H54 (cell line): ENCODE measurements at places on chromosomes 5 and 9.

DNA sequence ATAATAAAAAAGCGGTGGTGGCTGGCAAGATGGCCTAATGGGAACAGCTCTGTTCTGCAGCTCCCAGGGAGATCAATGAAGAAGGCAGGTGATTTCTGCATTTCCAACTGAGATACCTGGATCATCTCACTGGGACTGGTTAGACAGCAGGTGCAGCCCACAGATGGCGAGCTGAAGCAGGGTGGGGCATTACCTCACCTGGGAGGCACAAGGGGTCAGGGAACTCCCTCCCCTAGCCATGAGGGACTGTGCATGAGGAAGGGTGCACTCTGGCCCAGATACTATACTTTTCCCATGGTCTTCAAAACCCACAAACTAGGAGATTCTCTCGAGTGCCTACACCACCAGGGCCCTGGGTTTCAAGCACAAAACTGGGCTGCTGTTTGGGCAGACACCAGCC lies 45.6 kb upstream of the PTGER4 start:
- no peak for DNase-seq

- DNase-seq: no peak
These were observed 63.3 kb downstream of the CSF2 start for GRCh38 chr5:132136906-132137305.

DNA sequence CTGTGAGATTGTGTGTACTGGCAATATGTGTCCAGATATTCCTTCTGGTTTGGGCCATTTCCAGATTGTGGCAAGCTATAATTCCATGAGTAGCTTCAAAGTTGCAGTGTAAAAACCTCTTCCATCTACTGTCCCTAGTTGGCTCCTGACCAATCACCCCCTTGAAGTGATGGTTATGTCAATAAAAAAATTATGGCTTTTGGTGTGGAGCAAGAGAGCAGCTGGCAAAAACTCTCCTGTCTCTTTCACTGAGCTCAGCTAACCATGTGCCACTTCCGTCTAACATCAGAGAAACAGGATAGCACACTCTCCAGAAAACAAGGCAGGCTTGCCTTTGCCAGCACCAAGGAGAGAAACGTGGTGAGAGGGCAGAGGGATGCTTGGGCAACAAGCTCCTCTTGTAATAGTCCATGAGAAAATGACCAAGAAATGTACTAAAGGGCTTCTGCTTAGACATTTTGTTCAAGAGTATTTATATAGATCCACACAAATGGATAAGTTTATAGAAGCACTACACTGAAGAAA lies 914.4 kb upstream of the SEMA6A start:
- DNase-seq: no peak

DNA sequence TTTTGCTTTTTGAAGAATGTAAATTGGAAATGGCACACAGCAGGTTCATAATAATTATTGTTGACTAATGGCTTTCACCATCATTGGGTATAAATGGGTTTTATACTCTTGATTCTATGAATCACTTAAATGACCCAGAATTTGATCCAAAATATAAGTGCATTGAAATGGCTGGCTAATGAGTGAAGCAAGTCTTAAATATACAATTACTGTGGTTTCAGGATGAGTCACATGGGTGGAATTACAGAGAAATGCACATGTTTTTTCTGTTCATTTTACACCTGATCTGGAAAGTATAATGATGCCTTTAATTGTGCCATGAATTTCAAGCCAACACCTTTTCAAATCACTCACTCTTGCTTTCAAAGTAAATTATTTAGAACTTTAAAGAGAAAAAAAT lies 380.8 kb upstream of the CD180 start:
- DNase-seq: no peak

- no peak for DNase-seq
These were observed 148.2 kb downstream of the PCSK1 start for GRCh38 chr5:96284727-96285389.
